ENCODE measurements at places on chromosomes 4 and X. TPM values are rescaled to one million over a fixed set of nuclear protein-coding genes. Genes with fewer than 3 reads are reported as not detected.

Gene CXorf51A
- total RNA-seq: not detected

Gene SOD3
- total RNA-seq: 893 TPM

Gene ANXA3
- 5.5 TPM for total RNA-seq

Gene DNAJB14
- 15.5 TPM for total RNA-seq

Gene KLF3
- 21.5 TPM for total RNA-seq
